Neural crest cell (in vitro differentiated cells): ENCODE measurements at places on chromosomes 3 and 15.

- DNase-seq: no peak
Measured at GRCh38 chr3:10557781-10558373, 52.5 kb upstream of the ATP2B2 start.

DNA sequence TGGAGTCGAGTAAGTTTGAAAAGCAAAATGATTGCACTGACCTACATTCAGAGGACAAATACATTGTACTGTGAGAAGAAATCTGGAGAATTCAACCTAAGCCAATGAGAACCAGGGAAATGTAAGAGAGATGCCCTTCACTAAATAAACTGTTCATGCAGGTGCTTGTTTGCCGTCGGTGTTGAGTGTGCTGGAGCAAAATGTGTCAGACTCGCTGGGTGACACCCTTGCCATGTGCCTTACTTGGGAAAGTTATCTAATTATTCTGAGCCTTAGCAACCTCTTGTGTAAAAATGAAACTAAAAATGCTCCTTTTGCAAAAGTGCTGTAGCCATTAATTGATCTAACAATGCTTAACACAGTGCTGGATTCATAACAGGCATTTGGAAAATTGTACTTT lies 140.4 kb downstream of the GABRB3 start:
- DNase-seq: no peak

DNA sequence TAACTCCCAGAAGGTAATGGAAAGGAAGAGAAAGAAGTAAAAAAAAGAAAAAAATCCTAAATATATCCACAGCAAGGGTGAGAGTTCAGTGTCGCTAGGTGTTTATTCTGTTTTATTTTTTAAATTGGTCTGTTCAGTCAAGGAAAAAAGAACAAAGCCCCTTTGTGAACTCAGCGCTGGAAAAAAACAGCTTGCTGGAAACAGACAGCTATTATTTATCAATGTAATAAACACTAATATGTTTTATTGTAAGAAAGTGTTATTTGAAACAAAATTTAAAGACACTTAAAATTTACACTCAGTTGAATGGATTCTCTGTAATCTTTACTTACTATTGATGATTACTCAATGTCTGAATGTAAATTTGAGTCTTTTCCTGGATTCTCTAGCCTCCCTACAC lies 32.3 kb upstream of the LEKR1 start:
- DNase-seq: no peak

GRCh38 chr3:147962408-147963164 lies 553.4 kb downstream of the ZIC1 start:
- DNase-seq: no peak

DNA sequence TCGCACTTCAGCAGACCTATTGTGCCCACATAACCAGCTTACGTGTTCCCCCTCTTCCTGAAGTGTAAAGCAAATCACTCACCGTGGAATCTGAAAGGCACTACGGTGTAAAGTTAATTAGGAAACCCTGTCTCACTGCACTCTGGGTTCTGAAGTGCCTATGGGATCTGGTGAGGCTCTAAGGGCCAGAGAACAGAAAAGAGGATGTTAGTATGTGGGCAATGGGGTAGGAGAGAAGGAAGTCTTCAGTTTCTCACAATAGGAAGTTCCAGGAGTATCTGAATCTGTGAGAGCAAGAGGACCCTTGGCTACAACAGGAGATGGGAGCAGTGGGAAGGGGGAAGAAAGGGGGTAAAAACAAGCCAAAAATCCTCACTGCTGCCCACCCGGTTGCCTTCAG lies 71.4 kb downstream of the ITGB5 start:
- no peak for DNase-seq

DNA sequence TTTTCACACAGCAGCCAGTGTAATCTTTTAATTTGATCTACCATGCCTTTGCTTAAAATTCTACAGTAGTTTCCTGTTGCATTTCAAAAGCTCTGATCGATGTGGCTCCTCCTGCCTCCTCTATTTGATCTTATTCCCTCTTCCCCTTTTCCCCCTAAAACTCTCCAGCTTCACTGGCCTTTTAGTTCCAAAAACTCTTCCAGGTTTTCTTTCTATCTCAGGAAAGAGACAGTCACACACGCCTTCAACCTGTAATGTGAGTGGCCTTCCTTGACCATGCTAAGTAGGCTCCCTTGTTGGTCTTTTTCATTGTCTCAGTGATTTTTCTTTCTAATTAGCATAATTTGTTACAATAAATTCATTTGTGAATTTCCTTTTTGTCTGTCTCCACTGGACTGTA lies 985 bp downstream of the TEX9 start:
- no peak for DNase-seq

GRCh38 chr3:67288466-67289106 lies 290.5 kb downstream of the KBTBD8 start:
- no peak for DNase-seq

GRCh38 chr3:47079432-47079831 lies 84.5 kb downstream of the SETD2 start:
- DNase-seq: no peak

GRCh38 chr15:58649175-58649574 lies 100.3 kb downstream of the ADAM10 start:
- DNase-seq: no peak

GRCh38 chr3:147807776-147808175 lies 398.6 kb downstream of the ZIC1 start:
- DNase-seq: no peak

DNA sequence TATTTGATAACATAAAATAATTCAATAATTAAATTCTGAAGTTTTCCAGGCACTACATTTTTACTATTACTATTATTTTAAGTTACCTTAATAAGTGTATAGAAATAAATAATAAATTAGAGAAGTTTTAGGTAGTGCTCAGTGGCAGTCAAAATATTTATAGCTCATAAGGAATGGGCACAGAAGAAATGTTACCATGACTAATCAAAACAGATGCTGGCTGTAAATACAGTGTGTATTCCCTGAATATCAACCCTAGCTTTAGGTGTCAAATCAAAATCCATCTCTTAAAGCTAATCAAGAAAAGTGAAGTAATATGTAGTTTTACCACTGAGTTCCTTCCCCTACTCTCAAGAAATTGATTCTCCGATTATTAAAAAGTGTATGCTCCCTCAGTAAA lies 35.5 kb downstream of the ZBTB20 start:
- no peak for DNase-seq

DNA sequence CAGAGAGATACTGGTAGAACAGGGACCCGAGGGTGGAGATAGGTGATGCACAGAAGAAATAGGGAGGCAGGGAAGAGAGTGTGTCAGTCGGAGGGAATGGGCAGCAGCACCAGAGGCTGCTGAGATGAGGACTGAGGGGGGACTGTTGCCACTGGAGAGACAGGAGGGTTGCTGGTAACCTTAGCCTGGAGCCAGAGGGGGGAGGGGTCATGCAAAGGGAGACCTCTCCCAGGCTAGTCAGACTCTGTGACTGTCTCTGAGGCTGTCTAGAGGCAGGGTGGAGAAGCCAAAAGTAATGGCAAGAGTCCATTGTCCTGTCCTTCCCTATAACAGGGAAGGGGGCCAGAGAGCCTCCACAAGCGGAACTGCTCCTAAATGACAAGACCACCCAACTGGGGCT lies 2.1 kb upstream of the DLEC1 start:
- DNase-seq: no peak

- DNase-seq: no peak
Measured at GRCh38 chr3:193301433-193301832, 60.4 kb downstream of the PLAAT1 start.

DNA sequence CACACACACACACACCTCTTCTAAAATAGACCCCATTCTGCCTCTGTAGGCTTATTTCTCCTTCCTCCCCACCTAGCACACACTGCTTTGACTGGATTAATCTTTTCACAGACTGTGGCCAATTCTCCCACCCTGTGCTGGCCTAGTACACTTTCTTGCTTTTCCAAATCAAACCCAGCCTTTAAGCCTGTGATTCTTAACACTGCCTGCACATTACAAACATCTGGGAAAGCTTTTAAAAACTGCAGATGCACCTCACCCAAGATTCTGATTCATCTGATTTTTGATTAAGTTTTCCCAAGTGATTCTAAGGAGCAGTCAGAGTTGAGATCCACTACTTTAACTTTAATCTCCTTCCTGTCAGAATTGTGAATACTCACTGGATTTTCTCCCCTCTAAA lies 12.8 kb downstream of the CSNK1G1 start:
- DNase-seq: no peak

DNA sequence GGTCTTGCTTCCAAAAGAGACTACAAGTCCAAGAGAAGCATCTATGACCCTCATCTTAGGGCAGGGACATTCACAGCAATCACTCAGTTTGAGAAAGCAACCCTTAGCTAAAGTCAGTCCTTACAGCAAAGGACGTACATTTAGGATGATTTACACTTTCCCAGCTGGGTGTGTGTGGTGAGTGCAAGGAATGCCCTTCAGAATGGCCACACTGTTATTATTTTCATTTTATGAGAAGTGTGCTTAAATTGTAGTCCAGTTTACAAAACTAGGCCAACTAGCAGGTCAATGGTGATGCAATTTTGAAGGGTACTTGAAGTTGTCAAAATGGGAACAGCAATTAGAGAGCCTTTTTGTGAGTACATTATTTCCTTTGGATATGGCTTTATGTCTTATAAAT lies 26.0 kb upstream of the CCK start:
- no peak for DNase-seq

DNA sequence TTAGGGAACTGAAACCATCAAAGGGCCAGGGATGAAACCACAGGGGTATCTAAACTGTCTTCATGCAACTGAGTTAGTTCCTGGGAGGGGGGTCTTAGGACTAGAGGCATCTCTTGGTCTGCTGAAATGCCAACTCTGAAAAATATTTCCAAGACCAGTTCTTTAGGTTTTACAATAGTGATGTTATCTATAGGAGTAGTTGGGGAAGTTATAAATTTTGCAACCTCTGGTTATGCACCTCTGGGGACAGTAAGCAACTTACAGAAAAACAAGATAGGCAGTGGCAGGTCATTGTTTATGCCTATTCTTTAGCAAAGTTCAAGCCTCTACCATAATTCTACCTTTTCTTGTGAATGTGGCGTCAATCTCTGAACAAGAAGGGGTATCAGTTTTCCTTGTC lies 60.5 kb upstream of the MINAR1 start:
- DNase-seq: no peak

DNA sequence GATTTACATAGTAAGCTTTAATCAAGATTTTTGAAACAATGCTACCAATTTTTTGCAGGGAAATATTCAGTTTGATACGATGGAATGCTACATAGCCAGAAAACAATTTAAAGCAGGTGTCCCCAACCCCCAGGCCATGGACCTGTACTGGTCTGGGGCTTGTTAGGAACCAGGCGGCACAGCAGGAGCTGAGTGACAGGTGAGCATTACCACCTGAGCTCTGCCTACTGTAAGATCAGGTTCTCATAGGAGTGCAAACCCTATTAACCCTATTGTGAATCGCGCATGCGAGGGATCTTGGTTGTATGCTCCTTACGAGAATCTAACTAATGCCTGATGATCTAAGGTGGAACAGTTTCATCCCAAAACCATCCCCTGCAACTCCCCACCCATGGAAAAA lies 322.6 kb upstream of the NECTIN3 start:
- DNase-seq: no peak

GRCh38 chr15:42502477-42502876 lies 7.0 kb downstream of the SNAP23 start:
- DNase-seq: no peak

DNA sequence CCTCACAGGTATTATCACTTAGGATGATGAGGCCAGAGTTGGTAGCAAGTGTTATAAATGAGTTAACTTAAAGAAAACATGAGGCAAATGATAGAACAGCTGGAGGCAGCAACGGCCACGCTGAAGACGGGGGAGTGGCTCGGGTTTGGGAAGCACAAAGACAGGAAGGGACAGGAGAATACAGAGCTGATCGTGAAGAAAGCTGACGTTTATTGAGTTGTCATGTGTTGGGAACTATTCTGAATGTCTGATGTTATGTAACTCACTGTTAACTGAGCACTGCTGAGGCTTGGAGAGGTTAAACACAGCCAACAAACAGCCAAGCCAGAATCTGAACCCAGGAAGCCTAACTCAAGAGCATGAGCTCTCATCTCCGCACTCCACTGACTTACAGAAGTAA lies 42.3 kb downstream of the FGD5 start:
- DNase-seq: no peak

DNA sequence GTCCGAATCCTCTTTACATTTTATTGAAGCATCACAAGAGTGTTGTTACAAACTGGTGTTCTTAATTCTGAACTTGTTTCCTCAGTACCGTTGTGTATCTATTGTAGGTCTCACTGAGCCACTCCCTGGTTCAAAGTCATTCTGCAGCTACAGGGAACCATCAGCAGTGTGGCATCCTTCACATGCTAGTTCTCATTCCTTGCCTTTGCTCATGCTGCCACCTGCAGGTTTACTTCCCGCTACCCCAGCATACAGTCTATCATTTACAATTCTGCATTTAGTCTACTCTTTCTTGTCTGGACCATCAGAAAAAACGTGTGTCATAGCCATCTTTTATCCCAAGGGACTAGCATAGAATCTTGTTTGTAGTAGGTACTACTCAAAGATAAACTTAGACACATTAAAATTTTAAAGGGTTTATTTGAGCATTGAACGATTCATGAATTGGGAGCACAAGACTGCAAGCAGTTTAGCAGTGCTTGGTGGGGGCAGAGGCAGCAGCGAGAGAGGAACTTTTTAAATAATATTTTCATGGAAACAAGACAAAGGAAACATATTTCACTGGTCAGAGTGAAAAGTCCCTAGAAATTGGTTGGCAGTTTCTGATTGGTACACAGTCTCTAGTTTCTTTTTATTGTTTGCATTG lies 402.1 kb downstream of the CADM2 start:
- DNase-seq: peak; percentile 36

GRCh38 chr3:195570344-195570743 lies 13.4 kb downstream of the APOD start:
- DNase-seq: no peak

DNA sequence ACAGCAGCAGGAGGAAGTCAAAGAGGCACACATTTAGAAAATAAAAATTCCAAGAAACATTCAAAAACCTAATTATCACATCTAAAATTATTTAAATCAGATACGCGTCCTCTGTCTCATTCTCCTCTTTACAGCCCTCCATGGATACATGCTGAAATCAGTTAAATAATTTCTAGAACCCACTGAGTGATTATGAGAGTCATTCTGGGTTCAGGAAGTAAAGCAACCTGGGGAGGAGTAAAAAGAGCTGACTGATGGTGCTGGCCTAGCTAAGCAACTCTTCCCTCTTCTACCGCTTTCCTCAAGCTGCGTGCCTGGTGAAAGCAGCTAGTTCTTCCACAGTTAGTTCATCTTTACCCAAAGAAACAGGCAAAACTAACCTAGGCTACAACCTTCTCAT lies 48.7 kb downstream of the RAF1 start:
- DNase-seq: no peak

DNA sequence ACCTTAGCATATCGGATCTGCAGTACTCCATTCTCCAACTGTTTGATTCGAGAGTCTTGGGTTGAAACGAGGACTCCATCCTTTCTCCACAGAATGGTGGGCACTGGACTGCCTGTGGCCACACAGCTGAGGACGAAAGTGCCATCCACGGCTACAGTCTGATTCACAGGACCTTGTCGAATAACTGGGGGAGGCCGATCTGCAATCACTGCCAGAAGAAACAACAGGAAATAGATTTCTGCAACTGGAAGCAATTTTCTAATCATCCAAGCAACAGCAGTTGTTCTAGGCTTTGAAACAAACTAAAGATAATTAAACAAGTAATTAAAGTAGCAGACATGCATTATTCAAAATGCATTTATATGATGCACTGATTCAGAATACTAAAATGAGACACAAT lies 1097.7 kb downstream of the ROBO1 start:
- DNase-seq: no peak
